ENCODE measurements at places on chromosomes 12 and 14. TPM values are rescaled to one million over a fixed set of nuclear protein-coding genes. Genes with fewer than 3 reads are reported as not detected.

Gene PPTC7
- total RNA-seq, result 13.6 TPM

Gene RDH5
- total RNA-seq, result 3.0 TPM

Gene RIMBP2
- total RNA-seq, result 0.02 TPM

Gene PLCZ1
- not detected for total RNA-seq
